Brain (organoid and tissue), 16 donors: ENCODE measurements at places on chromosomes 4 and X. TPM values are rescaled to one million over a fixed set of nuclear protein-coding genes. Genes with fewer than 3 reads are reported as not detected.

Gene INPP4B
- 0.56 TPM for polyA plus RNA-seq

Gene CLIC2
- 0.64 TPM for polyA plus RNA-seq

Gene MED12
- polyA plus RNA-seq, result 38.0 TPM

Gene ADH5
- polyA plus RNA-seq, result 73.7 TPM

Gene S100P
- 0.85 TPM for polyA plus RNA-seq

Gene PABPC1L2A
- polyA plus RNA-seq, result 2.7 TPM

Gene PF4V1
- polyA plus RNA-seq, result not detected

Gene POLN
- 1.1 TPM for polyA plus RNA-seq

Gene SMAD1
- 12.8 TPM for polyA plus RNA-seq

Gene GPR82
- not detected for polyA plus RNA-seq

Gene UCP1
- not detected for polyA plus RNA-seq

Gene MXRA5
- 1.5 TPM for polyA plus RNA-seq

Gene SPANXN4
- not detected for polyA plus RNA-seq

Gene TACR3
- polyA plus RNA-seq, result not detected

Gene TLR6
- 0.10 TPM for polyA plus RNA-seq

Gene CPEB2
- 5.1 TPM for polyA plus RNA-seq

Gene L1CAM
- 91.5 TPM for polyA plus RNA-seq

Gene LIMCH1
- polyA plus RNA-seq, result 28.2 TPM

Gene ZNF185
- 4.5 TPM for polyA plus RNA-seq

Gene ERVMER34-1
- polyA plus RNA-seq, result 0.10 TPM

Gene TMEM187
- 11.9 TPM for polyA plus RNA-seq

Gene MED28
- polyA plus RNA-seq, result 35.2 TPM

Gene OTUD6A
- polyA plus RNA-seq, result not detected

Gene RAB40AL
- not detected for polyA plus RNA-seq

Gene SMPX
- 0.41 TPM for polyA plus RNA-seq

Gene FAM13A
- polyA plus RNA-seq, result 4.0 TPM

Gene UNC5C
- polyA plus RNA-seq, result 3.7 TPM

Gene CDS1
- polyA plus RNA-seq, result 2.4 TPM

Gene ARR3
- polyA plus RNA-seq, result not detected

Gene HADH
- polyA plus RNA-seq, result 56.5 TPM

Gene DKK2
- polyA plus RNA-seq, result 0.64 TPM

Gene TRIM2
- 17.8 TPM for polyA plus RNA-seq

Gene HSFX3
- not detected for polyA plus RNA-seq

Gene RADX
- 0.95 TPM for polyA plus RNA-seq

Gene CT45A2
- polyA plus RNA-seq, result not detected

Gene CORIN
- polyA plus RNA-seq, result not detected

Gene UGT2B11
- polyA plus RNA-seq, result not detected

Gene CCDC120
- 6.9 TPM for polyA plus RNA-seq

Gene ZCCHC18
- polyA plus RNA-seq, result 4.3 TPM

Gene STPG2
- not detected for polyA plus RNA-seq

Gene SPOCK3
- 36.7 TPM for polyA plus RNA-seq

Gene USO1
- 14.5 TPM for polyA plus RNA-seq

Gene H2BW2
- polyA plus RNA-seq, result not detected

Gene HS6ST2
- polyA plus RNA-seq, result 0.41 TPM

Gene CPE
- polyA plus RNA-seq, result 336 TPM

Gene MAGEA2
- polyA plus RNA-seq, result 2.4 TPM

Gene TDO2
- polyA plus RNA-seq, result 0.32 TPM

Gene IL21
- polyA plus RNA-seq, result not detected

Gene CYP2U1
- polyA plus RNA-seq, result 3.1 TPM

Gene LYAR
- polyA plus RNA-seq, result 12.7 TPM

Gene GRIA3
- 4.3 TPM for polyA plus RNA-seq

Gene IGSF1
- 3.0 TPM for polyA plus RNA-seq

Gene ADGRG2
- polyA plus RNA-seq, result 0.07 TPM

Gene CRMP1
- 599 TPM for polyA plus RNA-seq
